ENCODE measurements at places on chromosomes 7 and 10. TPM values are rescaled to one million over a fixed set of nuclear protein-coding genes. Genes with fewer than 3 reads are reported as not detected.

Gene IGFBP1
- polyA plus RNA-seq = 0.17 TPM

Gene TFEC
- 37.8 TPM for polyA plus RNA-seq

Gene CPEB3
- 3.3 TPM for polyA plus RNA-seq

Gene PAPOLB
- 0.18 TPM for polyA plus RNA-seq

Gene ZNF679
- not detected for polyA plus RNA-seq

Gene KIAA1217
- 114 TPM for polyA plus RNA-seq

Gene IKZF1
- polyA plus RNA-seq = 1.3 TPM

Gene MRPS16
- 76.0 TPM for polyA plus RNA-seq

Gene SORBS1
- 41.7 TPM for polyA plus RNA-seq

Gene UBE2D4
- 22.5 TPM for polyA plus RNA-seq

Gene PODXL
- 786 TPM for polyA plus RNA-seq

Gene C10orf143
- 6.6 TPM for polyA plus RNA-seq

Gene FAM25G
- 0.57 TPM for polyA plus RNA-seq

Gene ZNF503
- polyA plus RNA-seq = 45.2 TPM

- no peak for DNase-seq
These were observed 54.3 kb downstream of the SPDYE5 start for GRCh38 chr7:75546237-75547015.

GRCh38 chr10:101062232-101063049, 652 bp downstream of the KAZALD1 start:
- peak; percentile 61 for DNase-seq

DNA sequence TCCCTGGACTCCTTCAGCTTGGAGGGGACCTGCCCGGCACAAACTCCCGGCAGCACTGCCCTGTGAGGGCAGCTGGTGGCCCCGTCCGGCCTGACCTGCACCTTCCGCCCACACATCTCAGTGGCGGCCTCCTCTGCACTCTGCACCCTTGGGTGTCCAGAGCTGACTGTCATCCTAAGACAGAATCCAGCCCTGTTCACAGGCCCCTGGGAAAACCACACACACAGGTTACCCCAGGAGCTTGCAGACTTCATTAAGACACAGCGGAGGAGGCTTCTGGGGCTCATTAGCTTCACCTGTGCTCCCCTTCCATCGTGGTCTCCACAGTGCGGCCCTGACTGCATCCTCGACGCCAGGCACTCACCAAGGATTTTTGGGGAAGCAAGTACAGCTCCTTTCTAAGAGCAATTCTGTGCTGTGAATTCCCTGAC, 51.5 kb upstream of the SHH start:
- no peak for DNase-seq

GRCh38 chr10:70963271-70963670, 74.9 kb upstream of the PCBD1 start:
- DNase-seq = no peak

DNA sequence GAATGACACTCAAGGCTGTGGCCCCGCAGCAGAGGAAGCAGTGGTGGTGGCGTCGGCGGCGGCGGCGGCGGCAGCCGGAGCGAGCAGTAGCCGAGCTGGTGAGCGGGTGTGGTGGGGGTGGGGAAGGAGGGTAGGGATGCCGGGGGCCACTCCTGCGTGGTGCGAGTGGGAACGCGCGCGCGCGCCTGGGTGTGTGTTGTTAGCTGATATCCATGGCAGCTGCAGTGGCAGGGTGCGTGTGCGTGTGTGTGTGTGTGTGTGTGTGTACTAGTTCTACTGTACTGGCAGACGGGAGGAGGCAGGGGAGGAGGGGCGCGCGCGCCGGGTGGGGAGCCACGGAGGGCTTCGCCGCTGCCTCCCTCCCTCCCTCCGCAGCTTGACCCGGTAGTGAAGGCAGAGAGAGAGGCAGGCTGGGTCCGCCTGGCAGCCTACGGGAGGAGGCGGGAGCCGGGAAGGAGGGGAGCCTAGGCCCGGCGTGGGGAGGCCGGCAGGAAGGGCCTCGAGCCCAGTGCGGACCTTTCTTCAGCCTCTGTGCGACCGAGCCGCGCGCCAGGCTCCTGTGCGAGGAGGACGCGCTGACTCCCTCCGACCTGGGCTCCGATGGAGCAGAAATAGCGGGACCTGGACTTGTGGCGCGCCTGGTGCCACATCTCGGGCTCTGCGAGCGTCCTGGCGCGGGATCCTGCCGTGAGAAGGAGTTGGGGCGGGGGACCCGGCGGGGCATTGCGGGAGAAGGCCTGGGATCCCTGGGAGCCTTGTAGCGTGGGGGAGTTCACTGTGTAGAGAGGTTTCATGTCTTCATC, at the start of gene MAGI2:
MAGI2 (minus strand) TSS at position 110 of the 803 bp plus-strand sequence. CDS start 347 bp downstream, outside the sequence.
- peak; percentile 71 for DNase-seq

DNA sequence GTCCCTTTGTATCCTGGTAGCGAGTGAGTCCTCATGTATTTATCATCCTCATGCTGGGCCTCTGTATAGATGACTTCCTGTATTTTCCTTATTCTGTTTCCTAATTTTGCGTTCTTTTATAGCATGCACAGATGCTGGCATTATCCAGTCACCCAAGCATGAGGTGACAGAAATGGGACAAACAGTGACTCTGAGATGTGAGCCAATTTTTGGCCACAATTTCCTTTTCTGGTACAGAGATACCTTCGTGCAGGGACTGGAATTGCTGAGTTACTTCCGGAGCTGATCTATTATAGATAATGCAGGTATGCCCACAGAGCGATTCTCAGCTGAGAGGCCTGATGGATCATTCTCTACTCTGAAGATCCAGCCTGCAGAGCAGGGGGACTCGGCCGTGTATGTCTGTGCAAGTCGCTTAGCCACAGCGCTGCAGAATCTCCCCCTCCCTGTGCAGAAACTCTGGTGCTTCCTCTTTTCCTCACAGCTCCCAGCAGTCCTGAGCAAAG, 183.1 kb upstream of the PRSS58 start:
- no peak for DNase-seq

- no peak for DNase-seq
These were observed 137.2 kb downstream of the VIPR2 start for GRCh38 chr7:159007364-159007995.

- DNase-seq = no peak
These were observed 29.3 kb downstream of the RBM48 start for GRCh38 chr7:92557808-92558362.

GRCh38 chr10:6097063-6097462, 8.2 kb downstream of the RBM17 start:
- no peak for DNase-seq

DNA sequence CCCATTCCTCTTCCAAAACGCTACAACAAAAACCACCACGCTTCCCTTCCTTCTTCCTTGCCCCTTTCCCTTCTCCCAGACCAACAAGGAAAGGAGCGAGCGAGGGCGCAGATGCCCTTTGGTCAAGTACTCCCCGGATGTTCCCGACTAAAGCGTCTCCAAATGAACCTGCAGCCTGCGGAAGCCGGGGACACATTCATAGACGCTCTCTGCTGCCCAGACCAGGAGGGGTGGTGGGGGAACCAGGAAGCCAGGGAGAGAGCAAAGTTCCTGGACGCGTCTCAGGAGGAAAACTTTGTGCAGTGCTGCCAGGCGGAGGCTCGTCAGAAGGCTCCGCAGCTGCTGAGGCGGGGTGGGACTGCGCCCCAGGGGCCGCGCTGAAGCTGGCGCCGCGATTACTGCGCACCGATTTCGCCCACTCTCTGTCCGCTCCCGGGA, 754 bp downstream of the SEMA3D start:
- peak; percentile 46 for DNase-seq

GRCh38 chr10:16968416-16969041, 151.3 kb upstream of the RSU1 start:
- no peak for DNase-seq

DNA sequence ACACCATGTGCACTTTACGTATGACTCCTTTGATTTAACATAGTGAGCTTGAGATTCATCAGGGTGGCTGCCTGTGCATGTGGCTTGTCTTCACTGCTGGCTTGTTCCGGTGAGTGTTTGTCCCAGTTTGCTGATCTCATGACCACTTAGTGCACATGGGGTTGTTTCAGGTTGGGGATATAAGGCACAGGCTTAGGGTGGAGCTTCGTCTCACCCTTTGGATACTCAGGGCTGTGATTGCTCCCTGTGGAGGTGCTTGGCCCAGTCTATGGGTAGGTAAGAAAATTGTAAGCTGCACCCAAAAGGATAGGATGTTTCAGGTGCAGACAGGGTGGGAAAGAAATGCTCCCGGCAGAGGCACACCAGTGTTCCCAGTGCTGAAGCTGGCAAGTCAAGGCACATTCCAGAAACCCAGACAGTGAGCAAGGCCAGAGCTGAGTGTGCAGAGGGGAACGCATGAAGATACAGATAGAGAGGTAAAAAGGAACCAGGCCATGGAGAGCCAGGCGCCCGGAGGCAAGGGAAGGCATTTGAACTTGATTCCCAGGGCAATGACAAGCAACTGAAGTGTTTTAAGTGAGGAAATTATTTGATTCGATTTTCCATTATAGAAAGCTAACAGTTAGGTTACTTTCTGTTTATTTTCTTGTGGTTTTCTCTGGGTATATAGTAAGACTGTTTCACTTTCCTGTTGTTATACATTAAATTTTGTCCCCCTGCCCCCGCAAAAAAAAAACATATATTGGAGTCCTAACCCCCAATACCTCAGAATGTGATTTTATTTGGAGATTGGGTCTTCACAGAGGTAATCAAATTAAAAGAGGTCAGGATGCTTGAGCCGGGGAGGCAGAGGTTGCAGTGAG, 289.8 kb upstream of the KLF6 start:
- DNase-seq = no peak

DNA sequence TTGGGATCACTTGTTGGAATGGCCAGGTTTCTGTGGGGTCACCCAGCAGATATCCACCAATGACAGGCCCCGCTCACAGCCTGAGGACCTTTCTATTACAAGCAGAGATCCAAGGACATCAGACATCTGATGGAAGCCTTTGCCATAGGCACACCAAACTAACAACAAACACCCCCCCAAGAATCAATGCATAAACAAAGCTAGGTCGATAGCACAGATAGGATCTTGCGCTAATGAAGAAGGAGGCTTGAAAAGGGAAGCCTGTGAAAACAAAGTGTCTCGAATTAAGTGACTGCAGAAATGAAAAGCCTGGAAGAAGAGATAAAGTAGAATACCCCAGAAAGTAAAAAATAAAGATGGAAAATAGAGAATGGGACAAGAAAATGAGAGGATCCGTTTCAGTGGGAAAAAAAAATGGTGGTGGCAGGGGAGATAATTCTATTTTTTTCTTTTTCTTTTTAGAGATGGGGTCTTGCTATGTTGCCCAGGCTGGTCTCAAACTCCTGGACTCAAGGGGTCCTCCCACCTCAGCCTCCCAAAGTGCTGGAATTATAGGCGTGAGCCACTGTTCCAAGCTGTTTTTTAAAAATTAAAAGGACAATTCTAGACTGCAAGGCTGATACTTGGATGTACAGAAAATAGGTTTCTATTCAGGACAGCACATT, 26.3 kb upstream of the SMURF1 start:
- no peak for DNase-seq

DNA sequence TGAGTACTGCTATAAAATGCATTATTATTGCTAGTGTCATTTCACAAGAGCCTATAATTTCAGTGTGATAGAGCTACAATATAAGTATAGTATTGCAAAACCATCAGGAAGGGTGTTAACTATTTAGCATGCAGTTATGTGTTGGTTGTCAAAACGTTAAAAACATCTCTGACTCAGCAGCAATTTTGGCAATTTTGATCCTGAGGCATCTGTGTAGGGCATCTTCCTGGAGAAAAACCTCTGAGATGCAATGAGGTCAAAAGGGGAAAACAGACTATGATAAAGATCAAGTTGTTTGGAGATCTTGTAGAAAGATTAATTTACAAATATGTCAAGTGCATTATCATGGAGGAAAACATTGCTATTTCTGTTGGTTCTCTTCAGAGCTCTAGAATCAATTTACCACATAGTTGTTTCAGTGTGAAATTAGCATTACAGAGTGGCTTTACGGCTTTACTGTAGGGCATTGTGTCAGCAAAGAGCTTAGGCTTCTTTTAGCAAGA, 5.3 kb downstream of the CFTR start:
- no peak for DNase-seq

DNA sequence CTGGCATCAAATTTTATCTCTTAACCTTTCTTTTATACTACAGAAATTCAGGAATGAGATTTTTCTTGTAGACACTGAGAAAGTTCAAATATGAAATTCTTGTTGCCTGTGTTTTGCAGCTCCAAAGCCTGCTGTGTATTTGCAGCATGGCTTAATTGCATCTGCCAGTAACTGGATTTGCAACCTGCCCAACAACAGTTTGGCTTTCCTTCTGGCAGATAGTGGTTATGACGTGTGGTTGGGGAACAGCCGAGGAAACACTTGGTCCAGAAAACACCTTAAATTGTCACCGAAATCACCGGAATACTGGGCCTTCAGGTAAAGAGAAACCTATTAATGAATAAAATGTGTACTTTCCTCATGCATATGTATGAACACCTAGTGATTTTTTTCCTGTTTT, 24.8 kb downstream of the LIPK start:
- no peak for DNase-seq

GRCh38 chr10:97821308-97822038, 28.2 kb upstream of the GOLGA7B start:
- no peak for DNase-seq

- DNase-seq = peak; percentile 29
These were observed 38.8 kb upstream of the DNAH11 start for GRCh38 chr7:21504021-21504420.

- DNase-seq = no peak
These were observed 5.7 kb downstream of the HOXA5 start for GRCh38 chr7:27137640-27138315.

DNA sequence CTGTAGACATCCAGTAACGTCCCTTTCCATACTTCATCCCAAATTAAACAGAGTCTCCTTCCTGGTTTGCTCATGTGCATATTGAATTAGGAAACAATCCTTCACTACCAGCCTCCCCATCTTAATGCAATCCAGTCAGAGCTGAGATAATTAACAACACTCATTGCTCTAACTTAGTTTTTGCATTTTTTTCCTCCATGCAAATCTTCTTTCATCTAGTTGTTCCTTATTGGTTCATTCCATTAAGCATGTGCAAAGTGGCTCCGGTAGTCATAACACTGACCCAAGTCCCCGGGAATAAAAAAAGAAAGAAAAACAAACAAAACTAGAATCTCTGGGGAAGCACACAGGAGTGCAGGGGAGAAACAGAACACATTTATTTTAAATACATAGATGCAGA, 1176.1 kb downstream of the GATA3 start:
- DNase-seq = no peak

DNA sequence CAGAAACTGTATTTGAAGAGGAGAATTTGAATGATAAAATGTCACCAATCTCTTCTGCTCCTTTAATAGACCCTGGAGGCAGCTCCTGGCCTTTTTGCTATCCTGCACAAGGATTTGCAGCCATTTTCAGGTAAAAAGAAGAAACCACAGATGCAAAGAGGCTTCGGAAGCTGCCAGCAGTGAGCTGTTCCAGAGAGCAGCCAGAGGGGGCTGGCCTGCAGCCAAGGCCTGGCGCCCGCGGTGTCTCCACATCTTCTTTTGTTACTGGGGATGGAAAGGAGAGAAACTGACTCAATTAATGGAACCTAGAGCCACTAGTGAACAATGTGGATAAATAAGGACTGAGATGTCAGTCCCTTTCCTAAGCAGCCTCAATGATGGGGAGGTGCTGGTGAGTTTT, 23.9 kb upstream of the GPR26 start:
- no peak for DNase-seq

- DNase-seq = no peak
These were observed 255.8 kb upstream of the PHYHIPL start for GRCh38 chr10:58920655-58921003.

- DNase-seq = no peak
These were observed 593.6 kb downstream of the GRM8 start for GRCh38 chr7:126659124-126659523.
